GM04503 (cell line): ENCODE measurements at places on chromosomes 16 and 17.

GRCh38 chr16:18039931-18040330 lies 296.6 kb downstream of the NPIPA8 start:
- no peak for DNase-seq

DNA sequence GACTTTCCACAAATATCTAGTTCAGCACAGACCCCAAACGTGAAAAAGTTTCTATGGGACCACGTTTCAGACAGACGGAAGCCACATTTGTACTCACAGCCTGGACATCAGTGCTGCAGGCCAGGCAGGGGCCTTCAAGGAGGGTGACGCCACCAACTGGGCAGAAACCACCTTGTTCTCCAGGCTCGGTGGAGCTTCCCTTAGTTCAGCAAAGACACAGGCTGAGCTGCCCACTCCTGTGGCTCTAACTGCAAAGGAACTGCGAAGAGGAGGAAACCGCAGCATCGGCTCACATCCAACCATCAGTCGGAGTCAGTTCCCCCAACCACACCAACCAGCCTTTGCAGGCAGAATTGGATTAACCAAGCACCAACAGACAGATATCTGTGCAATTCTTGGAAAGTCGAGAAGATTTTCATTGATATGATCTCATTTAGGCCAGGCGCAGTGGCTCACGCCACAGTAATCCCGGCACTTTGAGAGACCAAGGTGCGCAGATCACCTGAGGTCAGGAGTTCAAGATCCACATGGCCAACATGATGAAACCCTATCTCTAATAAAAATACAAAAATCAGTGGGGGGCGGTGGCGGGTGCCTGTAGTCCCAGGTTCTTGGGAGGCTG lies 73.3 kb upstream of the CNEP1R1 start:
- no peak for DNase-seq

GRCh38 chr17:76631821-76632565 lies 11.6 kb downstream of the ST6GALNAC1 start:
- no peak for DNase-seq

GRCh38 chr16:56336071-56336688 lies 89.2 kb downstream of the AMFR start:
- DNase-seq = no peak

- DNase-seq = no peak
Observed at GRCh38 chr17:2101448-2102257, 46.8 kb downstream of the HIC1 start.

DNA sequence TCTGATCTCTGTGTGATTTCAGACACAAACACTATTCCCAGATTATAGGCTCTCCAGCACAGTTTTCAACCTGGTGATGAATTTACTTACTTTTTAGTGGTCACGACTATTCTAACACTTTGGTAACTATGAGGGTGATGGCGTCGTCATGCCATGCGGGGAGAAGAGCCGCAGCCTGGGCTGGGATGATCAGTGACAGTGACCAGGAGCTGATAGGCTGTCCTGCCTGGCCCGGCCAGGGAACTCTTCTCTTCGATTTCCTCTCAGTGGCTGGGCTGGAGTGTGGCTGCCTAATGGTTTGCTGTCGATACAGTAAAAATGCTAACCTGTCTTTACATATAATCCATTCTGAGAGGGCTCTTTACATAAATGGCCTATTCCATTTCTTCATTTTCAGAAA lies 113.1 kb downstream of the IRX3 start:
- DNase-seq = no peak

DNA sequence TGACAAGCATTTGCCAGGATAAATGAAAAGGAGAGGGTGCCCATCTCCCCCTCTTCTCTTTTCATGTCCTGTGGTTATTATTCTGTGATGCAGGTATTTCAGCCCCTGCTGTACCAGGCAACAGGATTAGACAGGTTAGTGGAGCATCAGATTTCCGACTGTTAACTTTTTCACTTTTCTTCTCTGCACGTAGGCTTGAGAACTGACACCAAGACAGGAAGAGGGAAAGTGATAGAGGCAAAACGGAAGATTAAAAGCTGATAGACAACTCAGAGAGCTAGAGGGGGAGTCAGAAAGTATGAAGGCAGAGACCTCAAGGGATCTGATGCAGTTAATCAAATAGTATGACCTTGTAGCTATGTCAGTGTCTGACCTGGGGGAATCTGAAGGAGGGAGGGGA lies 132.8 kb downstream of the SOX9 start:
- DNase-seq = no peak

DNA sequence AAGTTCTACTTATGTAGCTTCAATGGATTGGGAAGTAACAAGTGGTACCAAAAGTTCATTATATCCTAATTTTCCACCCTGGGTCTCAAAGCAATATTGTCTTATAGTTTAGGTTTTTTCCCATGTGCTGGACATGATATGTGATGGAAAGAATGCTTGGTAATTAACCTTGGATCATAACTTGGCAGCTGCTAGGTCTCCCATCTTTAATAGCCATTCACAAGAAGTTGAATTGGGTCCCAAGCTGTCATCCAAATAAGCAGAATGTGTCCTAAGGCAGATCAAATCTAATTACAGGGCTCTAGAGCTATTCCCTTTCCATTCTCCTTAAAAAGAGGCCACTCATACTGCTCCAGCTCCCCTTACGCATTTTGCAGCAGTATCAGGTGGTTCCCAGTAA lies 44.7 kb upstream of the KCNJ16 start:
- no peak for DNase-seq

- no peak for DNase-seq
Observed at GRCh38 chr16:69787883-69788282, 25.8 kb downstream of the WWP2 start.

DNA sequence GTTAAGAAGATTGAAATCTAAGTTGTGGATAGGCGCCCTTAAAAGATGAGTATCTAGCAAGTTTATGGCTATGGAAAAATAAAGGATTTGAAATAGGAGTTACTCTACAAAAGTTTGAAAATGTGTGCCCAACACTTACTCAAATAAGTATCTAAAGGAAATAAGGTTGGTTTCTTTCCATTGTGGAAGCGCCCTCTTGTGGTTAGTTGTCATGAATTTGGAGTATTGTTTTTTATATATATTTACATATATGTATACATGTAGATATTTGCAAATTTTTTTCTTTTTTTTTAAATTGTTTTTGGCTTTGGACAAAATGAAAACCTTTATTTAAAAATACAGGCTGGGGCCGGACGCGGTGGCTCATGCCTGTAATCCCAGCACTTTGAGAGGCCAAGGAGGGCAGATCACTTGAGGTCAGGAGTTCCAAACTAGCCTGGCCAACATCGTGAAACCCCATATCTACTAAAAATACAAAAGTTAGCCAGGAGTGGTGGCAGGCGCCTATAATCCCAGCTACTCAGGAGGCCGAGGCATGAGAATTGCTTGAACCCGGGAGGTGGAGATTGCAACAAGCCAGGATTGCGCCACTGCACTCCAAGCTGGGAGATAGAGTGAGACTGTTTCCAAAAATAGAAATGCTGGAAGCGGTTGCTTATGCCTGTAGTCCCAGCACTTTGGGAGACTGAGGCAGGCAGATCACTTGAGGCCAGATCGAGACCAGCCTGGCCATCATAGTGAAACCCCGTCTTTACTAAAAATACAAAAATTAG lies 24.0 kb upstream of the VPS4A start:
- DNase-seq = no peak

GRCh38 chr17:15883617-15884111 lies 61.3 kb upstream of the ADORA2B start:
- peak; percentile 25 for DNase-seq
